ENCODE measurements at places on chromosomes 3 and 15. TPM values are rescaled to one million over a fixed set of nuclear protein-coding genes. Genes with fewer than 3 reads are reported as not detected.

Gene STARD5
- total RNA-seq, result 19.6 TPM

Gene CAPN3
- total RNA-seq, result 15.1 TPM

Gene ALDH1A2
- total RNA-seq, result 8.2 TPM

Gene TMEM207
- total RNA-seq, result not detected

- H3K27ac ChIP-seq, result peak overlapping the region; percentile 60
- H3K4me3 ChIP-seq, result no peak overlapping the region
- no peaks in the 10 kb centered on the region for H3K36me3 ChIP-seq
- H3K4me1 ChIP-seq, result peaks cover 8% of the 10 kb centered on the region
These were observed 71.5 kb upstream of the KLF13 start for GRCh38 chr15:31255176-31255510.

DNA sequence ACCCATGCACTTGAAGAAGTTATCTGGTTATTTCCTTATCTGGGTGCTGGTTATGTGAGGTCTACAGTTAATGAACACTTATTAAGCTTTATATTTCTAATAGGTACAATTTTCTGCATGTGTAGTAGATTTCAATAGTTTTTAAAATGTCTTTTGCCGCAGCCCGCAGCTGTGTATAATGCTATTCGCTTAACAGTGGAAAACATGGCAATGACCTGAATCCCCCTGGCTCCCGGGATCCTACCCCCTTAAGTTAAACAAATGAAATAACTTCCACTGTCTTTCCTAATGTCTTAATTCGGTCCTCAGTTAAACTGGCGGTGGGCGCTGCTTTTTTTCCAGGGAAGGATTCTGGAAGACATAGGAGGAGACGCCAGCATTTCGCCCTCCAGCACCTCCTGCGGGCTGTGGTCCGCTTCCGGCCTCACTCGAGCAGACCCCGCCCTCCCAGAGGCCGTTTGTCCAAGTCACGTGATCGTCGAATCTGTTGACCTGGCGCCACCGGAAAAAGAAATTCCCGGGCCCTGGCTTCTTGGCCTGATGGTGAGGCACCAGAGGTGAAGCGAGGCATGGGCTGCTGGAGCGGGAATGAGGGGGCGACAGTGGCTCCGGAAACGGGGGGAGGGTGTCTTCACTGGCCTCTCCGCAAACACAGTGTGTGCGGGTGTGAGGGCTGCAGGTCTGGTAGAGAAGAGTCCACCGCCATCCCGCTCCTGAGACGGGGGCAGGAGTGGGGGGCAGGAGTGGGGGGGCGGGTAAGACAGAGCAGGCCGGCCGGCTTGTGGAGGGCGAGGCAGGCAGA lies 45.6 kb upstream of the CSPG4 start:
- peak; percentile 85 for DNase-seq
- no peaks in the 10 kb centered on the region for H3K4me1 ChIP-seq
- no peaks in the 10 kb centered on the region for H3K36me3 ChIP-seq
- no peaks in the 10 kb centered on the region for H3K27me3 ChIP-seq
- peak overlapping the region; percentile 44 for H3K4me3 ChIP-seq

DNA sequence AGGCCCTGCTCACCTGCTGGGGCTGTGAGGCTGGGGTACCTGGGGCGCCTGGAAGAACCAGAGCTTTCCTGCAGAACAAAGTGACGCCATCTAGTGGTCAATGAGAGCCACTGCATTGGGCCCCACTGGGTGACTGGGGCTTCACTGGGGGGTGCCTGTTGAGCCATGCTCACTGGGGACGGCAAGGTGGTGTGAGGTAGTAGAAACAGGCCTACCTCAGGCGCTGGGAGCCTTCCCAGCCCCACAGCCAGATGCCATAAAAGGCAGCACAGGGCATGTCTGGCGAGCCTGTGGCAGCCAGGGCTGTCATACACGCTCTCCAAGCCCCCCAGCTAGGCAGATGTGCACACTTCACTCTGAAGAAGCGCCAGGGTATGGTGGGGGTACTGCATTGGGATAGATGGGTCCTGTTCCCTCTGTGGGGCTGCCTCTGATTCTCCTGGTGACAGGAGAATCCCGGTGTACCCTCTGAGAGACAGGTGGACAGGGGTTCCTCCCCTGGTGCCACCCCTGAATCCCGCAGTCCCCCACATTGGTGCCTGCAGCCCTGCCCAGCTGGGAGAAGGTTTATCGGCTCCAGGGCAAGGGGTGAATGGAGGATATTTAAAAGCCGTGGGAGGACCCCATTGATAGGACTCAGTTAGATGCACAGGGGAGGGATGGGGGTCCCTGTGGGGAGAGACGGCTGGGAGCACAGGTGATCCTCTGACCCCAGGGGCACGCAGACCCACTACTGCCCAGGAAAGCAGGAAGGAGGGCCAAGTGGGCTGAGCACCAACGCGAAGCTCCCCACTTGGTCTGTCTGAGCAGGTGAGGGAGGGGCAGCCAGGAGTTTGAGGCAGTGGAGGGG lies 178.8 kb downstream of the NSMCE3 start:
- no peaks in the 10 kb centered on the region for H3K4me1 ChIP-seq
- no peak overlapping the region for H3K27ac ChIP-seq
- no peak for DNase-seq
- no peaks in the 10 kb centered on the region for H3K36me3 ChIP-seq
- no peak overlapping the region for H3K4me3 ChIP-seq

- DNase-seq, result no peak
- no peaks in the 10 kb centered on the region for H3K4me1 ChIP-seq
- no peaks in the 10 kb centered on the region for H3K27me3 ChIP-seq
- H3K36me3 ChIP-seq, result no peaks in the 10 kb centered on the region
- no peak overlapping the region for H3K4me3 ChIP-seq
These were observed 39.9 kb upstream of the MB21D2 start for GRCh38 chr3:192957441-192958021.

DNA sequence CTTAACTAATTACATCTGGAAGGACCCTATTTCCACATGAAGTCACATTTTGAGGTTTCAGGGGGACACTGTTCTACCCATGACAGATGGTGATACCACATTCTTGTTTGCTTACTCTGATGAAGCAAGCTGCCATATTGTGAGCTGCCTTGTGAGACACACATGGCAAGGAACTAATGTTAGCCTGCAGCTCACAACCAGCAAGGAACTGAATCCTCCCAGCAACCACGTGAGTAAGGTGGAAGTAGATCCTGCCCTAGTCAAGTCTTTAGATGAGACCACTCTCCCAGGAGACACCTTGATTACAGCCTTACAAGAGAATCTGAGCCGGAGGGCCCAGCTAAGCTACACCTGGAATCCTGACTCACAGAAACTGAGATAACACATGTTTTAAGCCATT lies 160.1 kb downstream of the PDE8A start:
- no peaks in the 10 kb centered on the region for H3K27me3 ChIP-seq
- H3K4me3 ChIP-seq, result no peak overlapping the region
- DNase-seq, result no peak
- no peaks in the 10 kb centered on the region for H3K4me1 ChIP-seq
- no peaks in the 10 kb centered on the region for H3K36me3 ChIP-seq
- H3K27ac ChIP-seq, result no peak overlapping the region

Measured in prostate gland (tissue), 2 donors.